ENCODE measurements at places on chromosomes 3 and 15. TPM values are rescaled to one million over a fixed set of nuclear protein-coding genes. Genes with fewer than 3 reads are reported as not detected.

DNA sequence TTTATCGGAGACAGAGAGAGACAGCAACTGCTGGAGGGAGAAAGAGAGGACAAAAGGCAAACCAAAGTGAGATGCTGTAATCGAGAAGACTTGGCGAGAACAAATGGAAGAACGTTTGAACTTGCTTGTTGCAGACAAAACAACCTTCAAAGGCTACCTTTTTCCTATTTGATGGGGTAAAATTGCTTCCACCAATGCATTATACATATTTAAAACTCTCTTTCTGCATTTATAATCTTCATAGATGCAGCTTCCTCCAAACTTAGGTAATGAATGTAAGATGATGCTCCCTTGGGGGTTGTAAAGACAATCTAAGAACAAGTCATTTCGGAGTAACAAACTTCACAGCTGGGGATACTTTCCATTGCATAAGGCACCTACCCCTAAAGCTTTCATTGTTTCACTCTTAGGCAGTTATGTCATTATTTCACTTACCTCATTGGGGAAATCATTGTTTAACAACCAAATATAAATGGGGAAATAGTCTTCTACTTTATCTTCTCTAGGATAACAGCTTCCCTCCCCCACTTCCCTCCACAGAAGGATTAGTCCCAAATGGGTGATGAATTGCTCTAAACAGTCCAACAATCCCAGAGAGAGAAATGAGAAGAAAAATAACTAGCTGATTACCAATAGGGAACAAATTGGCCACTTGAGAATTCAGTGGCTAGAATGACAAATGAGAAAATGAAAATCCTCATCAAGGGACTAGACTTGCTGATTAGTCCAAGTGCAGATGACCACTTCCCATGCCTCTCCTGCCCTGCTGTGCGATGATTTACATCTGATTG, 269.8 kb upstream of the ADAMTS9 start:
- no peak for DNase-seq

Gene CHST2
- 4.1 TPM for polyA plus RNA-seq

Gene MCTP2
- 1.7 TPM for polyA plus RNA-seq

Gene CEP152
- 16.4 TPM for polyA plus RNA-seq

Gene USP13
- polyA plus RNA-seq: 9.6 TPM

DNA sequence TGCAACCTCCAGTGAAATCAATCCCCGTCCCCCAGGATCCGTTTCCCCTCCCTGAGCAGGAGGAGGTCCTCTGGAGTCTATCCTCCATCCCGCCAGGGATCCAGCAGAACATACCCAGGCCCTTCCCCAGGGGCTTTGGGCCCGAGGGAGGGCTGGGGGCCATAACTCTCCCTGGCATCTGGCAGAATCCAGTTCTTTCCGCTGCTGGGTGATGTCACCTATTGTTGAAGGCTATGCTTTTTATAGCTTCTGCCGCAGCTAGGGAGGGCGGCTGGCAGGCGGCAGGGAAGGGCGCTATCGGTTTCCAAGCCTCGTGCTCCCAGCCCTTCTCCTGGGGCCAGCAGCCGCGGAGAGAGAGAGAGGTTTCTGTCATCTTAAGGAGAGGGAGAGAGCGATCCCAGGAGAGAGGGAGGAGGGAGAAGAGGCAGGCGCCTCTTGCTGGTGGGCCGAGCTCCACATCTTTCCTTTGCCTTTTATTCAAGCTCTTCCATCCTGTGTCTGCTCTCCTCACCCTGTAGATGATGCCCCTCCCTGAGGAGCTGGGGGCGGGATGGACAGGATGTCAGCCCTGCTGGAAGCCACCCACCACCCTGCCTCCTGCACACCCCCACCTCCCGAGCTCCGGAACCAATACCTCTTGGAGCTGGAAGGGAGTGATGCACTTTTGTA, 120.1 kb downstream of the ANP32A start:
- DNase-seq: peak; percentile 59

Gene TRH
- 0.10 TPM for polyA plus RNA-seq

- no peak for DNase-seq
Observed at GRCh38 chr3:60365360-60365759, 885.9 kb downstream of the FHIT start.

- DNase-seq: no peak
Observed at GRCh38 chr3:130904491-130904890, 10.6 kb downstream of the ATP2C1 start.

- peak; percentile 39 for DNase-seq
Observed at GRCh38 chr15:89109238-89109637, 21.0 kb downstream of the ABHD2 start.

- no peak for DNase-seq
Observed at GRCh38 chr15:75641603-75642002, 1.6 kb upstream of the IMP3 start.

Gene KCNMB2
- 0.53 TPM for polyA plus RNA-seq

GRCh38 chr3:52055537-52056351, 627 bp downstream of the DUSP7 start:
- peak; percentile 81 for DNase-seq

All from GM23338 (cell line).